ENCODE measurements at places on chromosomes 4 and X.

GRCh38 chrX:69362856-69363255, 141.3 kb upstream of the NALF2 start:
- DNase-seq: no peak

DNA sequence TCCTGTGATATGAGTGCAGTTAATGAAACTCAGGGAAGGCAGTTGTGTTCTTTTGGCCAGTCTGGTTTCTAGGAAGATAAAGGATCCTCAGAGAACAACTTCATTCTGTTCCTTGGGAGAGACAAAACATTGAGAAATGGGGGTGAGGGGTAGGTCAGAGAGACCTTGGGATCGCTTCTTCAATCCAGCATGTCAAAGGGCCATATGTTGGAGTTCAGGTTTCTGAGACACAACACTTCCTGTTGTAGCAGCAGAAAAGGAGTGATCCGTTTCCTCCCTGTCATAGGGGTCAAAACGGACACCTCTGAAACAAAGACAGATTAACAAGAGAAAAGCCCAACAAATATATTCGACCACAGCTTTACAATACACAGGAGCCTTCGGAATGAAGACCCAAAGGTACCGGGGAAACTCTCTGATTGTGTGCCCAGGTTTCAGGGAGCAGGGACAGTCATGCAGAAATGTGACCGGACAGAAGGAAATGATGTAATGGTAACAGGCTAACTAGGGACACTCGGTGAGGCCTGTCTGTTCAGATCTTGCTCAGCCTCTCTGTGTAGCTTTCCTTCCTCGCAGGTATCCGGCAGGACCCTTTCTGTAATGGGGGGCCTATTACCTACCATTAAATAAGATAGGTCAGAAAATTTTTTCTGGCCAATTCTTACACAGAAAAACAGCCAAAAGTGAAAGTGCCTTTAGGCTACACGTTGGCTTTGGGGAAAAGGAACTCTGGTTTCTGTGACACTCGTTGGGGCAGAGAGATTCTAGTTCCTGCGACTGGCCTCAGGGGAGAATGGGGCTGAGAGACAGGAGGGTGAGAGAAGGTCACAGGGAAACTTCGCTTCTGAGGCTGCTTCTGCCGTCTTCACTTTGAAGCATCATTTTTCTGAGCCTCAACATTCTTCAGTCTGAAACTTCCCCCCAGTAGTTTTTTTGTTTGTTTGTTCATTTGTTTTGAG, 103.3 kb upstream of the TLR3 start:
- DNase-seq: no peak

- DNase-seq: no peak
Observed at GRCh38 chr4:38317041-38317674, 346.8 kb upstream of the KLF3 start.

DNA sequence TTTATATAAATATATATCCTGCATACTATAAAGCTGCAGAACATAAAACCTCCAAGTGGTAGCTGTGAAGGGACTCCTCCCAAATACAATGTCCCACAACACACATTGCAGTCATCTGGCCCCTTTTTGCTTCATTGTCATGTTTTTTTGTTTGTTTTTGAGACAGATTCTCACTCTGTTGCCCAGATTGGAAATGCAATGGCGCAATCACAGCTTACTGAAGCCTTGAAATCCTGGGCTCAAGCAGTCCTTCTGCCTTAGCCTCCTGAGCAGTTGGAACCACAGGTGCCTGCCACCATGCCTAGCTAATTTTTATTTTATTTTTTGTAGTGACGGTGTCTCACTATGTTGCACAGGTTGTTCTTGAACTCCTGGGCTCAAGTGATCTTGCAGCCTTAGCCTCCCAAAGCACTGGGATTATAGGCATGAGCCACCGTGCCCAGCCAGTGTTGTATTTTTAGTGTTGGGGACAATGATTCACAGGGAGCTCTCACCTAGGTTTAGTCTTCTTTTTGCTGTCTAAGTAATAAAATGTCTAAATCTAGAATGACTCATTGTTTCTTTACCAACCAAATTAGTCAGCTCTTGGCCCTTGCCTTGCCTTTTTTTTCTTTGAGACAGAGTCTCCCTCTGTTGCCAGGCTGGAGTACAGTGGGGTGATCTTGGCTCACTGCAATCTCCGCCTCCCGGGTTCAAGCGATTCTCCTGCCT, 24.0 kb upstream of the XIAP start:
- DNase-seq: no peak

DNA sequence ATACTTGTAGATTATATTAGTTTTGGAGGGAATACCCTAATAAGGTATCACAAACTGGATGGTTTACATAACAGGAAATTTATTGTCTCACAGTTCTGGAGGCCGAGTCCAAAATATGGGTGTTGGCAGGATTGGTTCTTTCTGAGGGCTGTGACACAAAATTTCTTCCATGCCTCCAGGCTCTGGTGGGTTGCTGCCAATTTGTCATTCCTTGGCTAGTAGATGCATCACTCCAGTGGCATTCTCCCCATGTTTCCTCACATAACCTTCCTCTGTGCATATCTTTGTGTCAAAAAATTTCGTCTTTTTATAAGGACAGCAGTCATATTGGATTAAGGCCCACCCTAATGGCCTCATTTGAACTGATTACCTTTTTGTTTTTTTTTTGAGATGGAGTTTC, 49.3 kb downstream of the APELA start:
- no peak for DNase-seq

DNA sequence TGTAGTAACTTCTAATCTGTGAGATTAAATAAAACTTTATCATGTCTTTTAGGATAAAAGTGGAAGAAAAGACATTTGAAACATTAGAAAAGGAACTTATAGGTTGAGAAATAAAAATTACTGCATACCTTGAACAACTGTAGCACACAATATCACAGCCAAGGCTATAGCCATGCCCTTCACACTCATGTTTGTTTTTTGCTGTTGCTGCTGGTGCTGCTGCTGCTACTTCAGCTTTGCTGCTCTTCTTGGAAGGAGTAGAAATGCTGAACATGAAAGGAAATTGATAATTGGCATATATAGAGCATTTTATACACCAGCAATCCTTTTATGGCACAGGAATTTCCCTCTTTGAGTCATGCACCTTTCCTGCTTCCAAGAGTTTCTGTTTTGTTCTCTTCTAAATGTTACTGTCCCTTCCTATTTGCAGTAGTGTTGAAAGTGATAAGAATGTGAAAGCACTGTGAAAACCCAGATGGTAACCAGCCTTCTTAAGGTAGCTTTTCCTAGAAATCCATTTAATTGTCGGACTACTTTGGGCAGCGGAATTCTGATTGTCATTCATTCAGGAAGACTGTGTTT, at the start of gene CXCL11:
TSS of gene CXCL11 (minus strand) at position 272 of the 582 bp plus-strand sequence. CDS start at position 189, 83 bp downstream.
- no peak for DNase-seq

DNA sequence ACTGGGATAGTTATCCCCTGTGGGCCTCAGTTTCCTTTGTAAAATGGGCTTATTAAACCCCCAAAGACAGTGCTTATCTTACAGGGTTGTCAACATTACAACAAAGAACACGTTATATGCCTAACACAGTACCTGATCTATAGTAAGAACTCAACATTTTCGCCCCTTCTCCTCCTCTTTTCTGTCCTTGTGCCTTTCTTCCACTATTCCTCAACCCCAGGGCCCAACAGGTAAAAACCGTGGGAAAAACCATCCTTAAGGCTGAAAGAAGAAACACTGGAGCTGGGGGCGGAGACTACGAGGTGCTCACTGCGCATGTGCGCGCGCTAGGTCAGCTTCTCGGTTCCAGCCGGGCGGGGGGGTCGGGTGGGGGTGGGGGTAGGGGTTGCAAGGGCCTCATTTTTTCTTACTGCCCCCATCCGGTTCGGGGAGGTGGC, 426 bp upstream of the XIAP start:
- DNase-seq: no peak

DNA sequence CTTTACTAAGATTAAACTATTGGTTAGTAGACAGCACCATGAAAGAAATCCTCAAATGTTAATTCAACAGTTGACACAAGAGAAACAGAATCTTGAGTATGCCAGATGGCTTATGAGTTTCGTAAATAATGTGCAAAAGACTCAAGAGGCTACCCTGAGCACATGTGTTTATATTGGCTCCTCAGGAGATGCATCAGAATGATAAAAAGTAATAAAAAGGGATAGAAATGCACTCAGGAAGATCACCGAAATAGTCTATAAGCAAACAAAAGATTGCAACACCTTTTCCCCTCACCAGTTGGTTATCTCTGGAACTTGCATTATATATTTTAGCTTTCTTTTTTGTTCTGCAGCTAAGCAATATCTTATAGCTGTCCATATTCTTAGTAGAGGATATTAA, 84.4 kb downstream of the SCFD2 start:
- no peak for DNase-seq

GRCh38 chr4:103895876-103896465, 176.2 kb upstream of the TACR3 start:
- DNase-seq: no peak

- no peak for DNase-seq
Observed at GRCh38 chr4:130424211-130424610, 1328.3 kb downstream of the C4orf33 start.

GRCh38 chr4:68655764-68656444, 14.5 kb downstream of the UGT2B15 start:
- DNase-seq: no peak

- DNase-seq: no peak
Observed at GRCh38 chr4:87345139-87345538, 22.5 kb upstream of the HSD17B13 start.

DNA sequence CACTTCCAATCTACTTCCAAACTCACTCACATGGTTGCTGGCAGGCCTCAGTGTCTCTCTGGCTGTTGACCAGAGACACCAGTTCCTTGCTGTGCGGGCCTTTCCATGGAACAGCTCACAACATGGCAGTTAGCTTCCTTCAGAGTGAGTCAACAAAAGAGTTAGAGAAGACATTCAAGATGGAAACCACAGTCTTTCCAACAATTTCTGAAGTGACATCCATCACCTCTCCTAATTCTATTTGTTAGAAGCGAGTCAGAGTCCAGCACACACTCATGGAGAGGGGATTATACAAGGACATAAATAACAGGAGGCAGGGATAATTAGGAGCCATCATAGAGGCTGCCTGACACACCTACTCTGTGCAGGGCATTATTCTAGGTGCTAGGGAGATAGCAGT, 62.5 kb upstream of the TMEM164 start:
- DNase-seq: no peak

GRCh38 chr4:77152421-77152820, 4.6 kb upstream of the CCNG2 start:
- DNase-seq: no peak
